Stimulated activated CD8-positive, alpha-beta memory T cell treated with anti-CD3 and anti-CD28 coated beads, Interleukin-4, amount 100 ng/mL, for 4 hours (primary cell): ENCODE measurements at places on chromosomes 2 and 18.
A peak's percentile ranks its signal among the peaks of the same experiment; 100 is the strongest.

DNA sequence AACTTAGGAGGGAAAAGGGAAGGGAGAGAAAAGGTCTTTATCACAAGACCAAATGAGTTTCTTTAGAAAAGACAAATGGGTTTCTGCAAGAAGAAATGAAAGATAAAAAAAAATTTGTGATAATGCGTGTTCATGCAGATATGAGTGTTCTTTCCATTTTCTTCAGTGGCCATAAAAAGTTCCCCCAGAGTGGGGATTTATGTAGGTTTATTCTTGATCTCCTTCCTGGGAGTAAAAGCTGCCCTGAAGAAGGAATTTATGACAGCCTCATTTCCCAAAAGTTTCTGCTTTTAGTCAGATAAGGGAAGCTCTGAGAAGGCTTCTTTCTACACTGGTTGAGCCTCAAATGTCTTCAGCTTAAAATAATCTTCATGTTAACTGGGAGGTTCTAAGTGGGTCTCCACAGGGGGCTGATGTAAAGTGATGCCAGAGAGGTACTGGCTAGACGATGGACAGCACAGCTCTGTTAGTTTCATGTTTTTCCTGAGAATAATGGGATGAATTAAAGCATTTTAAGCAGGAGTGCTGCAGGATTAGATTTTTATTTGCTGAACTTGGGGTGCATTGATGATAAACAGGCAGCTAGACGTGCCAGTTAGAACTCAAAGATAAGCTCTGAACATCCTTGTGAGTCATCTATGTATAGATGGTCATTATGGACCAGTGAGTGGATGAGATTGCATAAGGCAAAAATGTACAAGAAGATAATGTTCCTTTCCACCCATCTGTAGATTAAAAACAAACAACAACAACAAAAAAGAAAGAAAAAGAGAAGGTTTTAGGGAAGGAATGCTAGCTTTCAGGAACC is 99.4 kb upstream of the MSH2 start:
- DNase-seq = no peak

- no peak for DNase-seq
Measured at GRCh38 chr2:86045541-86045940, 60.1 kb downstream of the POLR1A start.

DNA sequence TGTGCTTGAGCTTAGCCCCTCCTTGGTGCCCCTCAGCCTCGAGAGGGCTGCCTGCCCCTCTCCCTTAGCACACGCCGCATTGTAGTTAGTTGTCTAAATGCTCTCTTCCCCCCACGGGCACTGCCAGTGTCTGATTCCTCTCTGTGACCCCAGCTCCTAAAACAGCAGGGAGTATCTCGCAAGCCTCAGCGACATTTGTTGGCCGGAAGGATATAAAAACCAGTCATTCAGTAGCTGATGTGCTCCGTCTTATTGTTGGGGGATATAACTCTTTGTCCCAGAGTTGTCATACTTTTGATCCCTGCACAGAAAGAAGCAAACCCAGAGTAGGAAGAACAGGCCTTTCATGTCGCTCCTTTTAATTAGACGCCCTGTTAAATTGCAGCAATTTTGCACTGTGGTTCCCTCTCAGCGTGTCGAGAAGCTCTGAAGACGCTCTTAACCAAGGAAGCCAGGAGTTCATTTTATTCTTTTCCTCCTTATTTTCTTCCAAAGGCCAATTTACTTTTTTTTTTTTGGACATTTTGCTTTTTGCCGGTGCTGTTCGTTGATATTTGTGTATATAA is 201.8 kb downstream of the KLHL29 start:
- DNase-seq = no peak

GRCh38 chr2:174863183-174863582 is 98.9 kb upstream of the CHRNA1 start:
- DNase-seq = no peak

DNA sequence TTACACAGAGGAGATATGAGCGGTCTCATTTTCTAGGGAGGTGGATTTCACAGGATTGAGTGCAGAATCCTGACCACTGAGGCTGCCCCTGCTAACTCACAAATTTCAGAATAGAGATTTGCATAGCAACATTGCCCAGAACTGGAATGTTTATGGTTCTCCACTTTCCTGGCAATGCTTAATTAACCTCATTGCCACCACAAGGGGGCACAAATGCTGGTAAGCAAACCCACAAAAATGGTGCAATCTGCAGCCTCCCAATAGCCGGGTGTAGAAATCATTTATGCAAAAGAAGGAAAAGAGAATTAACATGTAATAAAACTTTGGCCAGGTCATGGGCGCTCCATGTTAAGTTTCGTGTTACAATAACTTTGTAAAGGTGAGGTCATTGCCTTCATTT is 112.4 kb downstream of the CYRIA start:
- no peak for DNase-seq

DNA sequence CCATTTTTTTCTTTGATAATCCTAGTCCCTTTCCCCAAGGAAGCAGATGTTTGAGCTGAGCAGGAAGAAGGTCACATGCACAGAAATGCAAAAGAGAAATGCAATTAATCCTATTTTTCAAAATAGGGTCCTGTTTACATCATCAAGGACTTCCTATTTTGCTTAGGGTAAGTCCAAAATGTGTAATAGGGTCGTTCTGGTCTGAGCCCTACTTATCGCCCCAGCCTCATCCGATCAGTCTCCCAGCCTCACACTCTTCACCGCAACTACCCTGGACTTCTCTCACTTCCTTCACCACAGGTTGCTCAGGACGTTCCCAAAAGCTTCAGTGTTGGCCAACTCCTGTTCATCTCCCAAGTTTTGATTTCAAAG is 32.8 kb downstream of the FOSL2 start:
- DNase-seq = no peak

DNA sequence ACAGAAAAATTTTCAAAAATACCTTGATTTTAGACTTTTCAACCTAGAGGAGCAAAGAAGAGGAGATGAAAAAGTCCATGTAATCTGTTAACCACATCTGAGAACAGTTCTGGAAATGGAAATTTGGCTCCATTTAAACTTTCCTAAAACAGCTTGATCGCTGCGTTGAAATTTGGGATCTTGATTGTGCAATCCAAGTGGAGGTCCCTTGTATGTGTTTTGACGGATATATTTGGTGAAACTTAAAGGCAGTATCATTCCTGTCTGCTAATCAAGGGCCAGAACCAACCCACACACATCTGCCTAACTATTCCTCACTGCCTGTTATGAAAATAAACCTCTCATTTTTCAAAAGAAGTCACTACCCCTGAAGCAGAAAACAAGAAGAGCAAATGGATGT is 46.6 kb downstream of the SPATS2L start:
- DNase-seq = no peak

GRCh38 chr2:53475766-53476165 is 291.8 kb upstream of the CHAC2 start:
- no peak for DNase-seq

DNA sequence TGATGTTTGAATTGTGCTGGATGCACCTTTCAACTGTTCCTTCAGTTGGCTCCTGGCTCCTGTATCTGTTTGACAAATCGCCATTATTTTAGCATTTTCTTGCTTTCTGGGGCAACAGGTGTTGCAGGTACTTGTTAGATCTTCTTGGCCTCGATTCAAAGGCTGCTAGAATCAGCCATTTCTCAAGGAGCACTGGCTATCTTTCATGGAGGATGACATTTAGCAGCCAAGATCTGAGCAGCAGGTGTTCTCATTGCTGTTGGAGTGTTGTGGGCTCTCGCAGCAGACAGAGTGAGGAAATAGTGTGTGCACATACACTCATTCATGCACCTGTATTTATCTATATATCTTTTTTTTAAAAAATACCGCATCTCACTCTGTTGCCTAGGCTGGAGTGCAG is 52.2 kb downstream of the INPP5D start:
- DNase-seq = no peak

DNA sequence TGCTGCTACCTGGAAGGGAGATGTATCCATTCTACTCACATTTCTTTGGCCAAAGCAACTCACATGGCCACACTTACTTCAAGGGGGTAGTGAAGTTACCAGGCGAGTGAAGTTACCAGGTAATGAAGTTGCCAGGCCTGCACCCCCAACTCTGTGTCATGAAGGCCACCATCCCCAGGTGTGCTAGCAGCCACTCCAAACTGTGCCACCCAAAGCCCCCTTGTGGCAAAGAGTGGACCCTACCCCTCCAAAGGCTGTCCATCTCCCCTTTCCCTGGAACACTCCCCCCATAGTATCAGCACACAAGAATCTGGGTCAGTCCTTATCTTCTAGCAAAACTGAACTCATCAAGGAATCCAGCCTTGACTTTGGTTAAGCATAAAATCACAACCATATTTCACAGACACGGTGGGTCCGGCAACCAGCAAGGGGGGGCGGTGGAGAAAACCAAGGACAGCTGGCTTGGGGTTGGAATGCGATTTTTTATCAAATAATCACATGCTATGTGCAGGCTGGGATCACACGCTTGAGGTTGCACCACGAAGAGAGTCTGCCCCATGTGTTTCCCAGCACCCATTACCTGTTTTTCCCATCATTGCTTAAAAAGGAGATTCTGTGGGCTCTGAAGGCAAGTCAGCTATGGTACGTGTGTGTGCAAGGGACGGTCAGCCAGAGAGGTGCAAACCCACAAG is 60.9 kb downstream of the ZFP36L2 start:
- no peak for DNase-seq

DNA sequence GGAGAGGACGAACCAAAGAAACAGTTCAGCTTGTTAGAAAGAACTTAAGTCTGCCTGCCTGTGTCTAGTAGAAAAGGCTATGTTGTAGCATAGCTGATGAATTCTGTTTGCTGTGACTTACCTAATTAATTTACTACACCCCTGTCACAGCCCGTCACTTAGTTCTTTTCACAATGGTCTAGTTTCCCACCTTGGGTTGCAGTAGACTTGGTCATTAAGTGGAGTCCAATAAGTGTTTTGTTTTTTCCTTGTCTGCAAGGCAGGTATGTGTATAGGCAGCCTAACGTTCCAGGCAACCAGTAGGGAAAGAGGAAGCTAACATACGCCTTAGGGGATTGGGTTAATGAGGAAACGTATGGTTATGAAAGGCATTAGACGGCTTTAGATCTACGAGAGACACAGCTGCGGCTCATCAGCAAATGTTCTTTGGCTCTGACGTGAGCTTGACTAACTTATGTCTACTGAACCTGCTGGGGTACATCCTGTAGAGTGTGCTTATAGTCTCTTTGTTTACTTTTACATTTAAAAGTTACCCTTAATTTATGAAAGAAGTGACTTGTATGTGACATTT is 180.1 kb downstream of the PRPF40A start:
- no peak for DNase-seq

DNA sequence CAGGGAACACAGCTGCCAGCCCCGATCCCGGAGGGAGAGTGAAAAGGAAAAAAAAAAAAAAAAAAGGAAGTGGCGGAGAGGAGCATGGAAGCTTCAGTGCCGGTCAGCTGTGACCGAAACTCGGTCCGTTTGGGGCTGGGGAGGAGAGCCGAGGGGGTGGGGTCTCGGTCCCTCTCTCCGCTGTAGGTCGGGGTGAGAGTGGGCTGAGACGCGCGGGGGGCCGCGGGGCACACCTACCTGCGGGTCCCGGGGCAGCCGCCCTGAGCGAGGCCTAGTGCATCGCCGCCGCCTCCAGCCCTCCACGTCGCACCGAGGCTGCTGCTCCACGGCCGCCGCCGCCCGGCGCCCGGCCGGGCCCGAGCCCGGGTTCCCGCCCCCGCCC is 536 bp downstream of the VPS54 start:
- peak; percentile 7 for DNase-seq

- no peak for DNase-seq
Measured at GRCh38 chr2:65700720-65701119, 268.3 kb upstream of the SPRED2 start.

DNA sequence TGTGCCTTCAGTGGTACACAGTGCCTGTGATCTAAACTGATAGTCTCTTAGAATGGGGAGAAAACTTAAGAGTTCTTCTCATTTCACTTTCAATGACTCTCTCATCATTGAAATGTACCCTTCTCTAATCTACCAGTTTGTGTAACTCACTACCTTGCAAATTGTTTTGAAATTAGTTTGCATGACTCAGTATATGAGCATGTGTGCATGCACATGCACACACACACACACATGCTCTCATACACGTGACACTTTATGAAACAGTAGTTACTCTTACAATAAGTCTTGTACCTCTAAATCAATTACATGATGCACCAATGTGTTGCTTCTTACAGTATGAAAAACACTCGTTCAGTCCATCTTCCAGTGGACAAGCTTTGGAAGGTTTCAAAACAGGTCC is 10.6 kb downstream of the LYPD6B start:
- no peak for DNase-seq

GRCh38 chr2:128589681-128590080 is 271.0 kb upstream of the HS6ST1 start:
- no peak for DNase-seq

- no peak for DNase-seq
Measured at GRCh38 chr2:220533485-220533884, 906.1 kb downstream of the SLC4A3 start.

DNA sequence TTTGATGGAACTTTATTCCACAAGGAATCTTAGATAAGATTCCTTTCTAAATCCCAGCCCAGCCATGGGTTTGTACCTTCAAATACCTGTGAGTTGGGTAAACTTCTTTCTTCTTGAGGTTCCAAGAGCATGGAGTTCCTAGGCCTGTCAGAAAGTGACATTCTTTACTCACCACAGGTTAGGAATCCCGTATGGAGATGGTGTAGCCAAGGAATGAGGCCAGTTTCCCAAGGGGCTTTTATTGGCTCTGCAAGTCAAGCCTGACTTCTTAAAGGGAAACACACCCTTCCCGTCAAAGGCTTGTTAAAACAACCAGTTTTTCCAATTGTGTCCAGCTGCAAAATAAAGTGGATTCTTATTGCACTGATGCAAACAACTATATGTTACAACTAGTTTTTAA is 45.8 kb downstream of the STK17B start:
- no peak for DNase-seq

- no peak for DNase-seq
Measured at GRCh38 chr18:59502274-59503175, 143.5 kb upstream of the LMAN1 start.

- DNase-seq = no peak
Measured at GRCh38 chr2:163247156-163247846, 408.7 kb upstream of the KCNH7 start.

DNA sequence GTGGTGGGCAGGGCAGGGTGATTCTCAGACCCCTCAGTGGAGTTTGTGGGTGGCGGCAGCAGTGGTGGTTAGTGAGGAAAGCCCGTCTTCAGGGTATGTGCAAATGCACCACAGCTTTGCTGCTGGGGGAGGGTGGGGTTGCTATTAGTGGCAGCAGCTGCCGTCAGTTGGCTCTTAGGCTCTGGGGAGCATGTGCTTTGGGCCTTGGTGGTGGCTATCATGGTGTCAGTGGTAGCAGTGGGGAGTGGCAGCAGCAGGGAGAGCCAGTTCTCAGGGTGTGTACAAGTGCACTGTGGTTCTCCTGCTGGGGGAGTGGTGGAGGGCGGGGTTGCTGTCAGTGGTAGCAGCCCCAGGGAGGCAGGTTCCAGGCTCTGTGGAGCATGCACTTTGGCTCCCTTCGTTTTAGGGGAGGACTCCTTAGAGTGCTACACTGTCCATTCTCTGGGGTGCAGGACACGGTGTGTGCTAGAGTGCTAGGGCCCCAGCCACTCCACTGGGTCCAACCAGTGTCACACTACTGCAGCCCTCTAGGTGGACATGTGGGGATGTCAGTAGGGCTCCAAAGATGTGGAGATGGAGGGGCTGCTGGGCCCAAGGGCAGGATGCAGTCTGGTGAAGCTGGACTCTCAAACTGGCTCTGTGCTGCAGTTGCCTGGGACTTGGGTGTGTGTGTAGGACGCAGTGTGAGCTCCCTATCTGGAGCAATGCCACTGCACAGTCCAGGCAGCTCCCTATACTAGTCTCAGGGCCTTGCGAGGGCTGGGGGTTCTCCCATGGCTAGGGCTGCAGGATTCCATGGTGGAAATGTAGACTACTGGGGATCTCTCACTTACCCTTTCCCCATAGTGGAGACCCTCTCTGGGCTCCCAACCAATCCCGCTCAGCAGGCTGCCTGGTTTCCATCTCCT is 45.3 kb downstream of the ADCYAP1 start:
- DNase-seq = no peak
